ENCODE measurements at places on chromosomes 3 and 15.

DNA sequence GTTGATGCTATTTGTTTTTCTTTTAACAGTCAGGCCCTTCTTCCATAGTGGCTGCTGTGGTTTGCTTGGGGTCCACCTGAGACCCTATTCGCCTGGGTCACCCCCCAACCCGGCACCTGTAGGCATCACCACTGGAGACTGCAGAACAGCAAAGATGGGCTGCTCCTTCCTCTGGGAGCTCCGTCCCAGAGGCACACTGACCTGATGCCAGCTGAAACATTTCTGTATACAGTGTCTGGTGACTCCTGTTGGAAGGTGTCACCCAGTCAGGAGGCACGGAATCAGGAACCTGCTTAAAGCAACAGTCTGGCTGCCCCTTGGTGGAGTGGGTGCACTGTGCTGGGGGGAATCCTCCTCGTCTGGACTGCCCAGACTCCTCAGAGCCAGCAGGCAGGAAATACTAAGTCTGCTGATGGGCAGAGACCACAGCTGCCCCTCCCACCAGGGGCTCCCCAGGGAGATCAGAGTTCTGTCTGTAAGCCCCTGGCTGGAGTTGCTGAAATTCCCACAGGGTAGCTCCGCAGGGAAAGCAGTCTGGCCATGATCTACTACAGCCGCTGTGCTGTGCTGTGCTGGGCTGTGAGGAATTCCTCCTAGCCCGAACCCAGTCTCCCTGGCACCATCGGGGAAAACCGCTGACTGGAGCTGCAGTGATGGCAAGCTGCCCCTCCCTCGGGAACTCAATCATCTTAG is 248.2 kb downstream of the TBC1D5 start:
- DNase-seq: no peak

GRCh38 chr15:89203705-89204273 is 17.6 kb downstream of the RLBP1 start:
- DNase-seq: no peak

- DNase-seq: no peak
These were observed 34.3 kb downstream of the TLE3 start for GRCh38 chr15:70063261-70063925.

GRCh38 chr15:57290187-57290586 is 86.1 kb upstream of the CGNL1 start:
- no peak for DNase-seq

- no peak for DNase-seq
These were observed 53.4 kb downstream of the SRGAP3 start for GRCh38 chr3:9196020-9196419.

DNA sequence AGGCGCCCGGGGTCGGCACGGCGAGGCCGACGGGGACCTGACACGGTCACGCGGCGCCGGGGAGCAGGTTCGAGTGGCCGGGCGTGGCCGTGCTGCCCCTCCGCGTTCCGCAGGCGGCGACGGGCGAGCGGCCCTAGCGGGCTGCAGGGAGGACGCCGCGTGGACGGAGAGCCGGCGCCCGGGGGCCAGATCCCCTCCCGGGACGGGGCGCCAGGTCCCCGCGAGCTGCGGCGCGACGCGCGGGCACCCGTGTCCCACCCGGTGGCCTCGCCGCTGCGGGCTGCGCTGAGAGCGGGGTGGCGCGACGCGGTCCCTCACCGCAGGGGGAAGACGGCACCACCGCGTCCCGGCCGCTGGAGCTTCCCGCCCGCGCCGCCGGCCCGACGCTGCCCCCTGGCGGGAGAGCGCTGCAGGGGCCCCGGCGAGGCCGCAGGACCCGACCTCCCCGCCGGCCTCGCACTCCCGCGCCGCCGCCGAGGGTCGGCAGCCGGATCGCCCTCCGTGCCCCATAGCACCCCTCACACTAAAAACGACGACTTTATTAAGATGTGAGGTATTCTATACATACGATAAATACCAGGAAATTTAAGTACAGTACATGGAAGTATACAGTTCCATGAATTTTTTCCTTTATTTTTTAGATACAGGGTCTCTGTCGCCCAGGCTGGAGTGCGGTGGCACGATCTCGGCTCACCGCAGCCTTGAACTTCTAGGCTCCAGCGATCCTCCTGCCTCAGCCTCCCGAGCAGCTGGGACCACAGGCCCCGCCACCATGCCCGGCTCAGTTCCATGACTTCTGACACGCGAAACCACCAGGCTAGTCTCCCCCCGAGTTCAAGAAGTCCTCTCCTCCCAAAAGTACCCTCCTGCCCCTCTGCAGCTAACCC is 1.3 kb upstream of the PIGZ start:
- peak; percentile 23 for DNase-seq

DNA sequence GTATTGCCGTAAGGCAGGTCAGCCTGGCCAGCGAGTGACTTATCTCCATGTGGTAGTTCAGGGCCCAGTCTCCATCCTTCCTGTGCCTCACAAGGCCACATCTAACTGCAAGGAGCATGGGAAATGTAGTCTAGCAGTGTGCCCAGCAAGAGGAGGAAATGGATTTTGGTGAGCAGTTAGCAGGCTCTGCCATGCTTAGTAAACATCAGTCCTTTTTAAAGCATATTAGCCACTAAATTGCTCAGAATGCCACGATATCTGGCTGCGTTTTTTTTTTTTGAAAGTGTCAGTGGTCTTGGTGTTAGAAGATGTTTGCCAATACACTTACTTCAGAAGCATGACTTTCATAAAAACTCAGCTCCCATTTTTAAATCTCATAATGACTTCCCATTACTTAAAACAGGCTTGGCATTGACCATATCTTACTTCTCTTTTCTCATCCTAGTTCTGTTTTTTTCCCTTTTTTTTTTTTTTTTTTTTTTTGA is 470.2 kb upstream of the TPRG1 start:
- DNase-seq: no peak

DNA sequence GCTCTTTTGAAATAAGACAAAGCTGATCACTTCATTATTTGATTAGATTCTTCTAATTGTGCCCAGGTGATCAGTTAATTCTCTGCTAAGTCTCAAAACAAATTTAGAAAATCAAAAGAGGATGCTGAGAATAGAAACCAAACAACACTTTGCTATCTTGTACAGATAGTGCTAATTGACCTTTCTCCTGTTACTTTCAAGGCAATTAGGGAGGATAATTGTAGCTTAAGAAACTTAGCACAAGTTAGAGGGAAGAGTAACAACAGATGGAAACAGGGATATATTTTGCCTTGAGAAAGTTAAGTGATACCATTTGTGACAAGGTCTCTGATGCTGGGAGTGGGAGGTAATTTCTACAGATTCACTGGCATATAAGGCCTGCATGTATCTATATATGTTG is 344.8 kb upstream of the GRM7 start:
- no peak for DNase-seq

DNA sequence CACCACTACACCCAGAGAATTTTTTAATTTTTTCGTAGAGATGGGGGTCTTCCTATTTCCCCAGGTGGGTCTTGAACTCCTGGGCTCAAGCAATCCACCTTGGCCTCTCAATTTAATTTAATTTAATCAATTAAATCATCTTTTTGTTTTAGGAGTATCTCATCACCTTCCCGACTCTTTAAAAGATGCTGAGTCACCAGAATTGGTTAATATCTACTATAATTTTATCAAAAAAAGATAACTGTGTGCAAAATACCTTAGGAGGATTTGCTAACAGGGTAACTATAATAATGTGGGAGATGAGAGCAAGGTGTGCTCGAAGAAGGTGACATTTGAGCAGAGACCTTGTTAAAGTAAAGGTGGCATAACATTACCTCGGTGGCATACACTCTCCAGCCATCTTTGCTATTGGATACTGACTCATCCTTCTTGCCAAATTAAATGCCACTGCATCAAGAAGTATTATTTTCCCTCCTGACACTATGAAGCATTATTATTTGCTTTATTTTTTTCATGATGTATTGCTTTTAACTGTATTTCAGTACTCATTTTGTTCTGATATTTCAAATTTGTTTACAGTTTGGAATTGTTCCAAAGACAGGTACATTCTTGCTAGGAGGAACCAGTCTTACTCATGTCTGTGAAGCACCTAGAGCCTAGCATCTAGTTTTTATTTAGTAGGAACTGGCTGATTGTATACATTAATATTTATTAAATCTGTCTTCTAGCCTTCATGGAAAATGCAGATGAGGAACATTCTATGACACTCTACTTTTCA is 200.7 kb downstream of the MBNL1 start:
- DNase-seq: no peak

GRCh38 chr3:189460511-189460910 is 170.7 kb upstream of the TP63 start:
- no peak for DNase-seq

DNA sequence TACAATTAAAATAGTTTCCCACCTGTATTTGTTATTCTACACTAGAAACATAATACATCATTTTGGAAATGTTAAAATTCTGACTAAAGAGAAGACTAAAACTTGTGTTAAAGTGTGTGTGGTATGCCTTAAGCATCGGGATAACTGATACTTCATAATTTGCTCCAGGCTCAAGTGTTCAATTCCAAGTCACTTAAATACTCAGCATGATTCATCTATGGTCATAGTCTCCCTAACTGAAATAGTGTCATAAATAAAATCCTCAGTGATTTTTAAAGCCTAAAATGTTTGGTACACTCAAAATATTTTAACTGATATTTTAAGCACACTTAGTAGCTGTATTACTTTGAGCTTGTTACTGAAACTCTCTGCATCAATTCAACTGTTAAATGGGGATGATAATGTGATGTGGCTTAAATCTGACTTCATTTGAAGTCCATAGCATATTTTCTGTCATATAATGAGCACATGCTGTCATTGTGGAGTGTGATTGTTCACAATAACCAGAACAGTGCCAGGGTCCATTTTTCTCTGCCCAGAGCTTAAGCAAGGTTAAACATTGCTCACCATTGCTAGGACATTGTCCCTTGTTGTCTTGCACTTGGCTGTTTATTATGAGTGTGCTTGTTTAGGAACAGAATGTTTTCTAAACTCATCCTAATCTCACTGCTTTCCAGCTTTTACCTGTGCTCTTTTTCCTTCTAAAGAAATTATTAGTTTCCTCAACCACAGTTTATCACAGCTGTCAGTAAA is 122.2 kb downstream of the KLHL25 start:
- no peak for DNase-seq
